A549 (cell line): ENCODE measurements at places on chromosomes 4 and X. TPM values are rescaled to one million over a fixed set of nuclear protein-coding genes. Genes with fewer than 3 reads are reported as not detected.
A peak's percentile ranks its signal among the peaks of the same experiment; 100 is the strongest.

Gene S100P
- 11.4 to 20.9 TPM (median 16.0 TPM) in 3 replicates for polyA plus RNA-seq

Gene GLRA2
- not detected in 3 replicates for polyA plus RNA-seq

Gene KLHL4
- 3.5 to 4.3 TPM (median 3.7 TPM) in 3 replicates for polyA plus RNA-seq

DNA sequence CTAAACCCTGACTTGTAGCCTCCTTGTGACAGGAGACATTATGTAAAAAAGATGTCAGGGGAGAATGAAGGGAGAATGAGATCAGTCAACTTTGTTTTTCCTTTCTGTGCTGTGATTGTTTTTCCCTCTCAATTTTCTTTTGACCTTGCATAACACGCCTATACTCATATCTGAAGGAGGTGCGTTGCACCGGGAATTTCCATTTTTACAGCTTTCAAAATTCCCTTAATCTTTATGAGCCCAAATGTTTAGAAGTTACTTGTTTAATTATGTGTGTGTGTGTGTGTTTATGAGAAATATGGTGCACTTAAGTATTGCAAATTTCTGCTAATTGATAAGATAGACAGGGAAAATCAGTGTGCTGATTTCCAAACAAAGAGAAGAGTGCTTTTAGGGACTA, 21.6 kb downstream of the SYNPO2 start:
- no peak for DNase-seq

DNA sequence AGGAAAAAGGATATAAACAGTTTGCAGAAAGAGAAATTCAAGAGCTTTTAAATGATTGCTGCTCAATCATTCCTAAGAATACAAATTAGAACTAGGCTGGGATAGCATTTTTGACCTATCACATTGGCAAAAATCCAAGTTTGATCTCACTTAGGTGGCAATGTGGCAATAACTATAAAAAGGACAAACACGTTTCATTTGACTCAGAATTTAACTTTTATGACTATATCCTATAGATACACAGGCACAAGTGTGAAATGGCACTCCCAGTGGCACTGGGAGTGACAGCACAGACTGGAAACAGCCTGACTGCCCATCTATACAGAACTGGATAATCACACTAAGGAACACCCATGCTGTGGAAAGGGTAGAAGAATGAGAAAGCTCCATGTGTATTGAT, 11.1 kb downstream of the CENPU start:
- no peak for DNase-seq

DNA sequence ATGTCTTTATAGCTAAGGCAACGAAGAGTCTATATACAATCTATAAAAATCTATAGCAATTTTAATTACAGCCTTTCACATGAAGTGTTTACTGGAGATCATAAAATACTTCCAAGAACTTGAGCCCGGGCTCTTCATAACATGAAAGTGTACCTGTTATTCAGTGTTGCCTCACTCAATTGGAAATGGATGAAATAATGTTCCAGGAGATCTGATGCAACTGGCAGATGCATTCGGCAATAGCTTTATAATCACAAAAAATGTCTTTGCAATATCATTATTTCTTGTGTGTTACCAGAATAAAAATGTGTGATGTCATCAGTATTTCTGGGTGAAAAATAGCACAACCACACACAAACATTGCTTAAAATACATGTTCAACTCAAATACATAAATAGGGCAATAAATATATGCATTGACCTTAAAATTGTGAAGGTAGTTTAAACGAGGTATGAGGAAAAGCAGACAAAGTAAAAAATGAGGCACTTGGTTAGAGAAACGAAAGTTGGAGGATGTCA, 1266.8 kb upstream of the PCDH7 start:
- no peak for DNase-seq

DNA sequence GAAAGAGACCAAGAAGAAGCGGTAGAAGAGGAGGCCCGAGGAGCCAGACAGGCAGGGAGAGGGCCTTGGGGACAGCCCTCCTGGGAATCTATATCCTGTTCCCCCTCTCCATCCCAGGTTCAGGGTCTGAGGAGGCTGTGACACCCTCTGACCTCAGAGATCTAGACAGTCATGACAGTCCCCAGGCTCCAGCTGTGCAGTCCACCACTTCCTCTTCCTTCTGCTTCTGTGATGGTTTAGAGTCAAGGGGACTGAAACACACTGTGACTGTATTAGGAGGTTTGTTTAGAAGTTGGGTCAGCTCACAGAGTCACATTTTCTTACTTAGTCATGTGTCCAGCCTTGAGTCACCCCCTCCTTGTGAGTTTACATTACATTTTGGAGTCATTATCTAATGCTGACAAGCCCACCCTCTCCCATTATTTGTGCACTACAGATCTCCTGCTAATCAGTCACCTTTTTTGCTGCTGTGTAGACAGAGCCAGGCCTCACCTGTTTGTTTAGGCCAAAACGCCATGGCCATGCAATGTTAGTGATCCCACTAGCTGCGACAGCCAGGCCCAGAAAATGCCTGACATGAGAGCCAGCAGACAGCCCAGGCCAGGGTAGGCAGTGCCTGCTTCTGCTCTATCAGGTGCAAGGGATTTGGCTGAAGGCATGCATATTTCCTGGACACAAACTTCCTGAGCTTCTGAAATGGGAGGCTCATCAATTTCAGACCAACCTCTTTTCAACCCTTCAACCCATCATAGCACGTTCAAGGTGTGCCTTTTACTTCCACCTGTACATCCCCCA, 26.0 kb downstream of the MANBA start:
- no peak for DNase-seq

- no peak for DNase-seq
Measured at GRCh38 chr4:127445471-127445870, 187.3 kb upstream of the INTU start.

GRCh38 chrX:15497865-15498264, 2.7 kb upstream of the BMX start:
- peak; percentile 50 for DNase-seq
